ENCODE measurements at places on chromosomes 3 and 15.

GRCh38 chr3:188053710-188054380 is 100.1 kb upstream of the LPP start:
- DNase-seq: no peak

- no peak for DNase-seq
Observed at GRCh38 chr15:31660816-31661215, 334.2 kb downstream of the KLF13 start.

GRCh38 chr15:41622901-41623300 is 37.3 kb upstream of the MGA start:
- no peak for DNase-seq

DNA sequence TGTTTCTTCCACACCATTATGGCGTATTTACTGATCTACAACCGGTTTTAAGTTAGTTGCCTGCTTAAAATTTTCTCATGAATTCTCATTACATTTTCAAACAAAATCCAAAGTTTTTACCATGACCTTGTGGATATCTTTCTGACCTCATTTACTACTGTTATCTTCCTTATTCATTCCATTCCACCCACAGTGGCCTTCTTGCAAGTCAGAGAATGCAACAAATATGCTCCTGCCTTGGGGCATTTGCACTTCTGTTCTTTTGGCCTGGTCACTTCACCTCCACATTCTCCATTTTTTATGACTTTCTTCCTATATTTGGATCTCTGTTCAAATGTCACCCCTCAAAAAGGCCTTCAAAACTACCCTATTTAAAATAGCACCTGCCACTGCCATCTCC is 8.8 kb upstream of the SLC15A2 start:
- DNase-seq: no peak

DNA sequence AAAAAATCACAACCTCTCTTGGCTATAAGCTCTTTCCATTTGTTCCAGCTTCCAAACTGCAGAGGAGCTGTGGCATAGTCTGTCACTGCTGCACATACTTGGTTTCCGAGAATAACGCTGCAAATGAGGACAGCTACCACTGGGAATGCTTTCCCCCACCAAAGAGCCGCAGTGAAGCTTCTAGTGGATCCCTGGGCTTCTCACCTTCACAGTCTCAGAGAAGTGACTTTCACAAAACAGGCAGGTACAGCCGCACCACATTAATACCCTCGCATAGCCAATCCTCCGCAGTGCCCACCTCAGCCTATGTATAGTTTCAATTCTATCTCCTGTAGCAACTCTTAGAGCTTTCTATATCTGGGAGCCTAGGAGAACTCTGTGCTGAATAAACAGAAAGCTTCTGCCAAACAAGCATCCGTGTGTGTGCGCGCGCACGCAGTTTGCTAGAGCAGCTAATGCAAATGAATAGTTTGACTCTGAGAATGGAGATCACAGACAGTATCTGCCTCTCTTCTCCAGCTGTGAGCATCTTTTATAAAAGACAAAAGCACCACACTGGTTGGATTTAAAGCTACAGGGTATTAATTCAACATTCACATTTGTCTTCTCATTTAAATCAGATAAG is 81.9 kb upstream of the PLXND1 start:
- DNase-seq: no peak

DNA sequence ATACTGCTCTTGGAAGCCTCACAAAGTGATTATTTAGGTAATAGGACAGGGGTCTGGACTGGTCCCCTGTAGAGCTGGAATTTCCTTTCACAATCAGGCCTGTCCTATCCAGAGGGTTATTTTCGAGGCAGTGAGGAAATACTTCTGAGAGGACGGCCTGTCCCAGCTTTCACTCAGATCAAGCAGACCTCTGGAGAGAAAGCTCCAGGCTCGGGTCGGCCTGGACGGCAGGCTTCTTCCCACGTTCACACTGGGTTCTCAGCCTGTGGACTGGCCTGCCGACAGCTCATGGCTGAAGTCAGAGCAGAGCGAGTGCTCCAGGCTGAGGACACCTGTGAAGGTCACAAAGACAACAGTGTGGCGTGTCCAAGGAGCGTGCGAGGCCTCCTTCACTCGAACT is 405.3 kb downstream of the VPS13C start:
- no peak for DNase-seq

- DNase-seq: no peak
Observed at GRCh38 chr3:188234132-188234531, 80.2 kb downstream of the LPP start.

- no peak for DNase-seq
Observed at GRCh38 chr15:98221144-98221543, 260.6 kb downstream of the ARRDC4 start.

- peak; percentile 88 for DNase-seq
Observed at GRCh38 chr3:152769523-152769922, 65.4 kb upstream of the P2RY1 start.

- DNase-seq: no peak
Observed at GRCh38 chr15:25176991-25177954, 222.5 kb downstream of the SNRPN start.

GRCh38 chr3:183265157-183265642 is 12.1 kb downstream of the B3GNT5 start:
- no peak for DNase-seq

DNA sequence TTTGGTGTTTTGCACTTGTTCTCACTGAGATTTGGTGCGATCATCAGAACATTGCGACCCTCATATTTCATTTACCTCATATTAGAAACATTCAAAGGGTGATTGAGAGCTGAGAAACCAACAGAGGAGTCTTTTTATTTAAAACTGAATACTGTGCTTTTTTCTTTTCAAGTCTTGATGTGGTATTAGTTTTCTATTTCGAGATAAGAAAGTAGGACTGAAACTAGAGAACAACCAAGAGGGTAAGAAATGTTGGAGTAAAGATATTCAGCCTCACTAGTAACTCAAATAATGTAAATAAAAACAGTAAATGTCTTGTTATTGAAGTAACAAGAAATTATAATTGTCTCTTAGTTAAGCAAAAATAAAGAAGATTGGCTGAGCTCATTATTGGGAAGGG is 26.5 kb downstream of the EFHB start:
- no peak for DNase-seq

DNA sequence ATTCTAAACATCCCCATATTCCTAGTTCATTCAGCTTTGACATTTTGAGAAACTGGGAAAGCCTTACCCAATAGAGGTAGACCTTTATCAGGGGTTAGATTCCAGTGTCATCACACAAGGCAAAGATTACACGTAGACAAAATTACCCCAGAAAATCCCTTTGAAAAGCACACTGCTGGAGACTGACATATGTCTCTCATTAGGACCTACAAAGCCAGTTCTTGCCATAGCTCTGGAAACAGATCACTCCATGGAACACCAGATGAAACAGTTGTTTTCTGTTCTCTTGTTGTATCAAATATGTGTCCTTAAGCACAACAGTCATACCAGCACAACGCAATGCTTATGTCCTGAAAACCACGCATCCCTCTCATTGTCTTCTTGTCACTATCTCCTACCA is 44.7 kb downstream of the RARB start:
- peak; percentile 6 for DNase-seq

GRCh38 chr15:83837945-83838571 is 184.1 kb downstream of the ADAMTSL3 start:
- no peak for DNase-seq

- DNase-seq: no peak
Observed at GRCh38 chr15:64928626-64929220, 17.0 kb downstream of the ANKDD1A start.

GRCh38 chr3:164486150-164486549 is 592.1 kb downstream of the SI start:
- DNase-seq: no peak

- no peak for DNase-seq
Observed at GRCh38 chr15:86284635-86285034, 205.0 kb downstream of the AGBL1 start.

GRCh38 chr3:189718215-189718614 is 87.0 kb downstream of the TP63 start:
- DNase-seq: peak; percentile 34

DNA sequence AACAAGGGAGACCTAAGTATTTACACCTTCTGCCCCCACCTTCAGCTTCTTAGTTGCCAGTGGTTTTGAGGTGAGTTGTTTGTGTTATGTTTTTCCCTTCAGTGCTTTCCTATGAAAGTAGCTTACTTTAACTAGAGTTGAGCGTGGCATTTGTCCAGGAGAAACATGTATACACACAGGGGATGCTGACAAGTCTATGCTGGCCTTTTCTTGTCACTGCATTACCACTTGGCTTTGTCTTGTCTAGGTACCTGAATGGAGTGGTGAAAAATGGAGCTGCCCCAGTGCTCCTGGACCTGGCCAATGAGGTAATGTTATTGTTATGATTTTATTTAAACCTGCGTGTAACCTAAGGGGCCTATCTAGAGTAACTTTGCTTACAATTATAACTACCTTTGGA is 74.4 kb downstream of the CDIN1 start:
- DNase-seq: no peak

DNA sequence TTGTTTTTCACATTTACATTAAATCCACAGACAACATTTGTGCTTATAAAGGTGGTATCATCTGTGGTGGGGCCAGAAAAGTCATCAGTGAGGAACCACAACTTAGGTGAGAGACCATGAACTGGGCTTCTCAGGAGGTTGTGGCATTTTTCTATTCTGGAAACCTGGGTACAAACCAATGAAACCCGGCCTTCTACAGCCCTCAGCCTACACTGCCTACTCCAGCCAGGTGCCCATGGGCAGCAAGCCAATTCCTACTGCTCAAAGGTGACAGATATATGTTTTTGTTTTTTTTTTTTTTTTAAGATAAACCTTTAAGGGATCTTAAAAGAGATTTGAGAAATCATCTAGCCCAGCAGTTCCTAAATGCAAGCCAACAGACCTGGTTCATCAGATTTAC is 20.3 kb downstream of the SPG21 start:
- DNase-seq: no peak

DNA sequence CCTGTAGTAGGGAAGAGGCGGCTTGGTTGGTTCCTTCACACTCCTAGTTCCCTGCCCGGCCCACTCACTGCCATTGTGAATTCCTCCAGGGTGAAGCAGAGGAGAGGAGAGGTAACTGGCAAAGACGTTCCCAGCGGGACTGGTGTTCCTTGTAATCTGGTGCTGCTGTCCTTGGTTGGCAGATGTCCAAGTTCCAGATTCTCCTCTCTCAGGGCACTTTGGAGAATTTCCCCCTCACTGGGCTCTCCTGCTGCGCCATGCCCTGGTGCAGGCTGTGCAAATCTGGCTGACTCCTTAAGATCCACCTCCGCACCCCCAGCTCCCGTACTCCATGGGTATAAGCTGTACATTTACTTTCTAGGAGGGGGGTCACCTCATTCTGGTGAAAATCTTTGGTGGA is 37.3 kb downstream of the THSD4 start:
- no peak for DNase-seq

- no peak for DNase-seq
Observed at GRCh38 chr15:39907216-39907615, 12.8 kb downstream of the GPR176 start.

DNA sequence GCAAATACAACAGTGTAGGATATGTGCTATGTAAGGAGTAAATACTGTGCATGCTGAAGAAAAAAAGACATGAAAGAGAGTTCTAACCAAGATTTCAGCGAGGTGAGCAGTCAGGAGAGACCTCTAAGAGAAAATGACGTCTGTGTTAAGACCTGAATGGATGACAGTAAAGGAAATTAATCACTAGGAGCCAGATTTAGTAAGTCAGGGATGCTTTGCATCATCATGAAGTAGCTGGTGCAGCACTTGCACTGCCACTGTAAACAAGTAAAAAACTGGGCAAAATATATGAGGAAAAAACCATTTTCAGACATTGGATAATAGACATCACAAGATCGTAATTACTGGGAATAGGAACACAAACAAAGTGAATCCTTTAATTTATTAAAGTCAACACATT is 32.6 kb downstream of the RTP4 start:
- no peak for DNase-seq
